ENCODE measurements at places on chromosomes 1 and 21. TPM values are rescaled to one million over a fixed set of nuclear protein-coding genes. Genes with fewer than 3 reads are reported as not detected.

Gene GSTM1
- not detected for total RNA-seq

DNA sequence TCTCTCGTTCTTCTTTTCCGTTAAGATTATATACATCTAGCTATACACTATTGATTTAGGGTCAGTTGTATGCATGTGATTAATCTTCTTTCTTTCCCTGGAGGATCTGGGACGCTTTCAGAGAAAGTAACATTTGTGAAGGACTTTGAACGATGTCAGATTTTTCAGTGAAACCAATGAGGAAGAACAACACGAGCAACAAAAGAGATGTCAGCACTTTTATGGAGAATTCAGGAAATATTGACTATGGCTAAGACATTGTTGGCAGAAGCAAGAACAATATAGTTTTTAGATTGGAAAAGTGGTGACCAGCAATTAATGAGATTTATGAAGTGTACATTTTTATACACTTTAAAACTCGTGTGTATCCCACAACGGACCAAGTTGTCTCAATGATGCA, 355.5 kb downstream of the TGFB2 start:
- no peak for DNase-seq

GRCh38 chr1:236925386-236925785, 78.9 kb downstream of the MT1HL1 start:
- no peak for DNase-seq

DNA sequence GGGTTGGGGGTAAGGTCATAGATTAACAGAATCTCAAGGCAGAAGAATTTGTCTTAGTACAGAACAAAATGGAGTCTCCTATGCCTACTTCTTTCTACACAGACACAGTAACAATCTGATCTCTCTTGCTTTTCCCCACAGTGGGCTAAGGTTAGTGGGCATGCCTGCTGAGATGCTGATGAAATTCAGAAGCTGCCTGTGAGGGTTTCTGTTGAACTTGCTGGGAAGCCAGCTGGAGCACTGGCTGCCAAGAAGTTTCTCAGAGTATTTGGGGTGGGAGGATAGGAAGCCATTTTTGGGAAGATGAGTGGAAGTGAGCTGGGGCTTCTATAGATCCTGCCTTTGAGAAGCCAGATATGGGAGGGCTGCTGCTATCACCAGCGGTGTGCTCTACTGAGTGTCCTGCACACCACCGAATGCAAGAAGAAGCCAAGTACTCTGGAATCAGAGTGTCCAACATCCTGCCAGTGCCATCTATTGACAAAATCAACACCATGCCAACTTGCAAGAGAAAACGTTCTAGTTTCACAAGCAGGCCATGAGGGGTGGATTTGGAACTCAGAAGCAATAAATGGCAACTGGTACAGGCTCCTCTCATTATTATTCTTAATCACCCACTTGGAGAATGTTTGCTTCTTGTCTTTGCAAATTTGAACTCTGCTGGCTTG, 102.7 kb downstream of the PTPRU start:
- no peak for DNase-seq

DNA sequence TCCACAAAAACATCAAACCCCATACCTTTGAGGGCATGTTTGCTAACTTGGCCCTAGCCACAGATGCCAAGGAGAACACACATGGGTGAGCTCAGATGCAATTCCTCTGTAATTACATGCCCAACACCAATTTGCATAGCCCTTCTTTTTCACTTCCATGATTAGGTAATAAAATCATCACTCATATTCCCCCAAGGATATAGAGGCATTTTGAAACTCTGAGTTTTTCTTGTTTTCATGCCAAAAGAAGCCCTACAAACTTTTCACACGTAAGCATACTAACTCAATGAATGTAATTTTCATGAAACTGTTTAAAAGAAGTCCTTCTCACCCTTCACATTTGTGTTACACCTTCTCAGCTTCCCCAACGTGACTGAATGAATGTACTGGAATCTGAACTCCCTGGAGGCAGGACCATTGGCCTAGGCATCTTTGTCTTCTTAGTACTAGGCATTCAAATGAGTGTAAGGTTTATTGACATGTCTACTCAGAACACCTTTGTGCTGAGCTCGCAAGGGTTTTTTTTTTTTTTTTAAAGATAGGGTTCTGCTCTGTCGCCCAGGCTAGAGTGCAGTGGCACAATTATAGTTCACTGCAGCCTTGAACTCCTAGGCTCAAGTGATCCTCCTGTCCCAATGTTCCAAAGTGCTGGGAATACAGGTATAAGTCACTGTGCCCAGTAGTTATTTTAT, 31.0 kb downstream of the FBXO42 start:
- no peak for DNase-seq

DNA sequence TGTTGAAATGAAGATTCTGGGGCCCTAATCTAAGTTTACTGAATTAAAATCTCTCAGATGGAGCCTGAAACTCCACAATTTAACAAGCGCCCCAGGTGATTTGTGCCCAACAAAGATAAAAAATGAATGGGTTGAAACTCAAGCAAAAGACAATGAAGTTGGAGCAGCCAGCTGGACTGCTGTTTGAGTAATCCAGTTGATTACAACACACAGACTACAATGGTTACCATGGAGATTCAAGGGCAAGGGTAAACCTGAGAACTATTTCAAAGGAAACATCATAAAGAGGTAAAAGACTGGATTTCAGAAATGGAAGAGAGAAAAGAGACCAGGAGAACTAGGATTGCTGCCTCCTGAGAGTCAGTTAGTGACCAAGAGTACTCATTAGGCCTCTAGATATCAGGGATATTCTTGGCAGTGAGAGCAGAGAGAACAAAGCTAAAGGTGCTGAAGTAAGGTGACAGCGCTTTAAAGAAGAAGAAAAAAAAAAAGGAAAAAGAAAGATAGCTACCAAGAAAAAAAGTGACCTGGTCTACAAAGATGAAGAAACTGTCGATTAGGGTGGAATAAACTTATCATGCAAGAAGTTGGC, 44.5 kb downstream of the LRRC53 start:
- DNase-seq, result no peak

Measured in fibroblast of villous mesenchyme (primary cell).